Activated CD4-positive, alpha-beta T cell treated with anti-CD3 and anti-CD28 coated beads, Interleukin-2, amount 50 U/mL, for 48 hours (primary cell): ENCODE measurements at places on chromosomes 7 and 10.
A peak's percentile ranks its signal among the peaks of the same experiment; 100 is the strongest.

DNA sequence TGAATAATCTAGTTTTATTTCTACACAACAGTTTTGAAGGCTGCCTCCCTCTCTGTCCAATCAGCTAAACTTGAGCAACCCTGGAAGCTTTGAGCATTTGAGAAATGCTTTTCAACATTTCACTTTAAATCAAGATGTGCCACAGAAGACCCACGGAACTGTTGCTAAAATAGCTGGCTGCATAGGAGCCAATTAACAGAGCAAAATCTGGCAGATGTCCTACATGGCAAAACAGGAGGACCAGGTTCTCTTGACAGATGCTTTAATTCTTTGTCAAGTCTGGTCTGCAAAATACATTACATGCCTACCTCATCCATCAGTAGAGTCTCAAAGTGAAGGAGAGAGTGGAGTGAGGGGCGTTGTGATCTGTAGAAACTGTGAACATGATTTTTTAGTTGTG is 185.9 kb downstream of the DPY19L1 start:
- no peak for DNase-seq

DNA sequence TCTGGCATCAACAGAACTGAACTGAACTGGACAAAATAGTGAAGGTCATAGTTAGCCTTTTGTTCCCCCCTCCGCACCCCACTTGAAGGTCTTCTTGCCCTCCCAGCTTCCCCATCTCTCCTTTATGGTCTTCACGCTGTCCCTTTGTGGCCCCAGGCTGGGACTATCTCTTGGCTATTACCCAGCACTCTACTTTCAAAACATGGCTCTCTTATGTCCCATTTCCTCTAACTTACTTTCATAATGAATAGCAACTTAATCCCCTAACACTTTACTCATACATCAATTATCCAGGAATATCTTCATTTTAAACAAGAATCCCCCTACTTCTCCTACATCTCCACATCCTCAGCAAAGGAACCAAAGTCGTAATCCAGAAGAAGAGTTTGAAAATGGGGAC is 135.3 kb upstream of the ITGB1 start:
- DNase-seq, result no peak

DNA sequence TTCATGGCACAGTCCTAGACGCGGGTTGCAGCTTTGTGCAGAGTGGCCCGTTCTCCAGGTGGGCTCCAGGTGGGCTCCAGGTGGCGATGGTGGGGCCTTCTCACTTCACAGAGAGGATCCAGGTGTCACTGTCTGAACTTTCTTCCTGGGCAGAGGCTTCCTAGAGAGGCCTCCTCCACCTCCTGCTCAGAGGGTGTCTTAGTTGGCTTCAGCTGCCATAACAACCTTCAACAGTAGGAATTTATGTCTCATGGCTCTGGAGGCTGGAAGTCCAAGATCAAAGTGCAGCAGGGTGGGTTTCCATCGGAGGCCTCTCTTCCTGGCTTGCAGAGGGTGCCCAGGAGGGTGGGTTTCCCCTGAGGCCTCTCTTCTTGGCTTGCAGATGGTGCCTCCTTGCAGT is 125.1 kb downstream of the GLRX3 start:
- no peak for DNase-seq

DNA sequence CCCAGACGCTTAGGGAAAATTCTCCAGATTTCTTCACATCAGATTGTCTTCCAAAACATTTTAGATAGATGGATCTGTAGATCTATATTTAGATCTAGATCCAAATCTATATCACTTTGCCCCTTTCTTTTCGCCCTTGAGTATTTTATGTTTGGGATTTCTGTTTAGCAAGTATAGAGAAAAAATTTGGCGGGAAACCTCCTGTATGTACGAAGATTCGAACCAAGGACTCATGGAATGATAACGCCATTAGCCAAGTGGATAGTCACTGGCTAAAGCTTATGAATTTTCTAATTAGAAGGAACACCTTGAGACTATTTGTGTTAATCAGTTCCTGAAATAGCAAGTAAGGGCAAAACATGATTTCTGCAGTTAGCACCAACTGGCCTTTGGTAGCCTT is 1.2 kb downstream of the THNSL1 start:
- DNase-seq, result no peak

DNA sequence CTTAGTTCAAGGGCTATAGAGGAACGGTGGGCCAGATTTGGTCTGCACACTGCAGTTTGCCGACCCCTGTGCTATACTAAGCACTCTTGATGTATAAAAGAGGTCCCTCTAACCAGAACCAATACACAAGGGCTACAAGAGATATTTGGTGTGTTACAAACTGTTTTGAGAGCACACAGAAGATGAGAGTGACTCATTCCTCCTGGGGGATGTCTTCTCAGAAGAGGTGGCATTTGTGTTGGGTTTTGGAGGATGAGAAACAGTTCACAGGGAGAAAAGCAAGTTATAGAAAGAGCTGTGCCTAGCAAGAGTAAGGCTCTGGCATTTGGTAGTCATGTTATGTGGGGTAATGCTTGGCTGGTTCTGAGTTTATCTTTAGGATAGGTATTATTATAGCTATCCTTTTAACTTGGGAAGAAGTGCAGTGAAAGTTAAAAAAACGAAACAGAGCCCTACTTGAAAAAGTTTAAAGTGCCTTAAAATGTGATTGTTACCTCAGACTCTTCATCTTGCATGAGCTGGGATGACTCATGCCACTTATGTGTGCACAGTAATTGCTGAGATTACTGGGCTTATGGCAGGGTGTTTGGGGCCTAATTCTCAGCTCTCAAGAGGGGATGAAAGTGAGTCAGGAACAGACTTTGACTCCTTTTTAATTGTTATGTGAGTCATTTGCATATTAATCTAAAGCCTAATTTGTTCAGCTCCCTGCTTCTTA is 160.4 kb downstream of the KIF20B start:
- DNase-seq, result peak; percentile 29

DNA sequence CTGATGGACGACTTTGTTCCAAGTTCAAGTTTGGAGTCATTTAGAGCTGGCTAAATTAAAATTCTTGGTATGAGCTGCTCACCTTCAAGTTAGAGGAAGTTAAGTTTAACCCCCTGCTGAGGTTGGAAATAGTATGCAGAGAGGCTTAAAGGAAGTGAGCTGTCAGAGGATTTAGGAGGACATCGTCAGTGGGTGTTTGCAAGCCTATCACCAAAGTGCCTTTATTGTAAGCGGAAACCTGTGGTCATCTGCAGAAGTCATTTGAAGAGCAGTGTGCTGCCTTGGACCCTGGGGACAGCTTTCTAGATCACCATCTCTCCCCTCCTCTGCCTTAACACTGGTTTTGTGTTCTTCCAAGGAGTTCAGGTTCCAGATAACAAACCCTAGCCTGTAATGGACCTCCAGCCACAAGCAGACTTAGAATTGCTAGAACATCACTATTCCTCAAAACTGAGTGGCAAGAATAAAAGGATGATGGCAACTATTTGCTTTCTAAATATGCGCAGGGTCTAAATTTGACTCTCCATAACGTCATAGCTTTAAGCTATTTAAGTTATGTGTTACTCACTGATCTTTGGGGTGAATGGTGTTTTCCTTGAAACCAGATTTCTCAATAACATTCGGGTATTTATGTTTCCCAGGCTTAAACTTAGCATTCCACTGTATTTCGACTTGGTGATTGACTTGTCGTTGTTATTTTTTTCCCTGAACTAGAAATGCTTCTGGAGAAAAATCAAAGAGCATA is 93.4 kb downstream of the SLC39A12 start:
- no peak for DNase-seq

DNA sequence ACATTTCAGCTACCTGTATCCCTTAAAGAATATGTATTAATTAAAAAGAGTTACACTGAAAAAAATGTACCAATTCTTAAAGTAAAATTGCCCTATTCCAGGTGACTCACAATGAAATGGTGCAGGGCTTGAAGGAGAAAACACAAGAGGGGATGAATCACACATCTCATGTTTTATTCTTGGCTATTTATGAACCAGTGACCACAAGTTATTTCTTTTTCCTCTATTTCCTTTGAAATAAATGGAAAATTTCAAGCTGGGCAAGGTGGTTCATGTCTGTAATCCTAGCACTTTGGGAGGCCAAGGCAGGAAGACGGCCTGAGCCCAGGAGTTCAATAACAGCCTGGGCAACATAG is 106.8 kb downstream of the UBE2H start:
- DNase-seq, result no peak

- no peak for DNase-seq
Measured at GRCh38 chr7:47419471-47419870, 162.4 kb downstream of the TNS3 start.

DNA sequence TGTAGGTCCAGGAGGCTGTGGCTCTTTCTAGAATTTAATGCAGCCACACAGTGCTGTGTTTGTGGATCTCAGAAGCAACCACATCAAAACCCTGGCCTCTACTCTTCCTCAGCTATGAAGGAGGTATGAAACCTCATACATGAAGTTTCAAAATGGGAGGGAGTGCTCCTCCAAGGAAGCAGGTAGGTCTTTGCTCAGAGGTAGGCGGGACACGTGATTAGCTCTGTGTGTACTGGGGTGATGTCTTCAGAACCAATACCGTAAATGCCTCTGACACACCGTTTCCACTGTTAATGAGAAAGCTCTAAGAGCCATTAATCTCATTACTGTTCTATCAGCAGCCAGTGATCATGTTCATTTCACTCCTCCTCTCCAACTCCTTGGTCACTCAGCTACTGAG is 126.1 kb downstream of the PLXNA4 start:
- DNase-seq, result peak; percentile 30

- no peak for DNase-seq
Measured at GRCh38 chr10:47136866-47137265, 163.1 kb upstream of the GDF10 start.

GRCh38 chr7:21336743-21337142 is 91.1 kb upstream of the SP4 start:
- DNase-seq, result no peak

GRCh38 chr7:14184292-14184864 is 194.9 kb upstream of the ETV1 start:
- DNase-seq, result no peak

- no peak for DNase-seq
Measured at GRCh38 chr10:33026422-33026821, 68.4 kb upstream of the ITGB1 start.
